ENCODE measurements at places on chromosomes 5 and 9.

DNA sequence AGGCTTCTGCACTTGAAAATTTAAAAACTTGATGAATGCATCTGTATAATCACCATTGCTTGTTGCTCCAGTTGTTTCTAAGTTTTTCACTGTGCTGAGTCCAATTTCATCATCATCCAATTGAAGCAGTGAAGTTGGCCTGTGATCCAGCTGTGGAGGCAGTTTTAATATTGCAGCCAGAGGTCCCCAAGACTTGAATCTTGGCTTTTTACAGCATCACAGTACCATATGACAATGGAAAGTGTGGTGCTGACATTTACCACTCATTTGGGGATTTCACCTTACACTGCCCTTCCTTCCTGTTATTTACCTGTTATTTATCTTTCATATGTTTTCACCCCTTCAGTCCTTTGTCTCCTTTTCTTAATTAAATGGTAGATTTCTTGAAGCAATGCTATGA is 76.2 kb upstream of the SPIN1 start:
- no peak for DNase-seq

GRCh38 chr5:76679231-76679630 is 36.7 kb upstream of the F2R start:
- DNase-seq: no peak

DNA sequence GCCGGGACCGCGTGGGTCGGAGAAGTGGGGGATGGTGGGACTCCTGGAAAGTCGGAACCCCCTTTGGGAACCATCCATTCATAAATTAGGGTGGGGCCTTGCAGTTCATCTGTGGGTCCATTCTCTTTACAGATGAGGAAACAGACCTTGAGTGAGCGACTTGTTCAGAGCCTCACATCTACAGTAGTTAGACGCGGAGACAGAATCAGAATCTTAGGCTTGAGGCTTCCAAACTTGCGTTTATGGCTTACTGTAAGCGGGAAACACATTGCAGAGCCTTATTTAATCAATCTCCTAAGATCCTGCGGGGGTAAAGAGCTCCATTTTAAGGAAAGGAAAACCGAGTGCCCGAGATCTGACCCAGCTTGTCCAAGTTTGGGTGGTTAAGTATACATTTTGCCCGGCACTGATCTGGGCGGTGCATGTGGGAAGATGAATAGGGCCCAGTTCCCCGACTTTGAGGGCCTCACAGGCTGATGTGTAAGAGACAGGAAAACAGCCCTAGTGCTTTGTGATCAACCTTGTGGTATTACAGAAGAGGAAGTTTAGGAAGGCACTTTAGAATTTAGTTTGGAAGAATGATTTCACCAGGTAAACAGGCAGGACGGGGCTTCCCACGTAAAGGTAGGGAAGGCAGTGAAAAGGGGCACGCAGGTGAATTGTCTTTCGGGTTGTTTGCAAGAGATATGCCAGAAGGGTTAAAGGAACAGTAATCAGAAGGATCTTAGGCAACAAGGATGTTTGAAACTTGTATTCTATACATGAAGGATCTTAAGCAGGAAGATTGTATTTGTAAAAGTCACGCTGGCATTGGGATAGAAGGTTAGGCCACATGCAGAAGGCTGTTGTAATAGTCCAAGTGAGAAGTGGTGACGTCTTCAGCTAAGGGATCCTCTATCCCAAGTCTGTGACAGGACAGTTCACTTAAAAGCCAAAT is 744 bp downstream of the TARS1 start:
- DNase-seq: peak; percentile 25

DNA sequence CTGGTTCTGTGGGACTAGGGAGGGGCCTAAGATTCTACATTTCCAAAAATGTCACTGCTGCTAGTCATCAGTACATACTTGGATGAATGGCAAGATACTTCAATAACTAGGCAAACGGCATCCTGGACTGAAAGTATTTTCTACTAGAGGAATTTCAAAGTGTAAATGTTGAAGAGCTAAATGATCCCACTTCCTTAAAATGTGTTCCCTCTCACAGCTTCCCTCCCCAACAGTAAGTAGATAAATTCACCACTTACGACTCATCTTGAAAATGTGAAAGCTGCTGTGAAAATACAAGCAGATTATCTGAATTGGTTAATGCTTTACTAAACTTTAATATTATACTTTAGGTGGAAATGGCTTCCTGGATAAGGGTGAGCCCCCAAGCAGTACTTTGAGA is 1571.5 kb upstream of the WWC1 start:
- no peak for DNase-seq

GRCh38 chr9:116318468-116319374 is 165.1 kb downstream of the PAPPA start:
- no peak for DNase-seq

DNA sequence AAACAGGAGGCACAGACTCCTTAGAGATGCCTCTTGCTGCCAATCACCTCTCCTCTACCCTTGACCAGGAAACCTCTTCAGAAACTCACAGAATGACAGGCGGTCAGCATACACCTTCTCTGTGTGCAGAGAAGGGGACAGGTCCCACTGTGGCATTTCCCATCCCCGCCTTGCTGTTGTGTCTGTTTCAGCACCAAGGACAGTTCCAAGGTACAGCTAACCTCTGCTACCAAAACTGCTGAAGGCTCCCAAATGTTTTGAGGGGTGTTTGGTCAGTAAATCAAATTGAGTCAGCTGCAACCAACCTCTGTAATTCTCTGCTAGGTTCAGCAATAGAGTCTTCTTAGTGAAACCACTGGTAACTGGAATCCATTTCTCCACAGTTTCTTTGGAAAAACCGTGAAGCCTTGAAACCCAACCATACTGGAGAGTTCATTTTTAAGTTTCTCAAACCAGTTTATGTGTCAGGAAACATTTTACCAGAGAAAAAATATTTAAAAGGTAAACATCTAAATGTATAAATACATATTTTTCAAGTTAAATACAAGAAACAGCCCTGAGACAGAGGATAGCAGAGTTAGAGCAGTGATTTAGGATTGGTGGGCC is 122.0 kb downstream of the DRD1 start:
- DNase-seq: no peak

DNA sequence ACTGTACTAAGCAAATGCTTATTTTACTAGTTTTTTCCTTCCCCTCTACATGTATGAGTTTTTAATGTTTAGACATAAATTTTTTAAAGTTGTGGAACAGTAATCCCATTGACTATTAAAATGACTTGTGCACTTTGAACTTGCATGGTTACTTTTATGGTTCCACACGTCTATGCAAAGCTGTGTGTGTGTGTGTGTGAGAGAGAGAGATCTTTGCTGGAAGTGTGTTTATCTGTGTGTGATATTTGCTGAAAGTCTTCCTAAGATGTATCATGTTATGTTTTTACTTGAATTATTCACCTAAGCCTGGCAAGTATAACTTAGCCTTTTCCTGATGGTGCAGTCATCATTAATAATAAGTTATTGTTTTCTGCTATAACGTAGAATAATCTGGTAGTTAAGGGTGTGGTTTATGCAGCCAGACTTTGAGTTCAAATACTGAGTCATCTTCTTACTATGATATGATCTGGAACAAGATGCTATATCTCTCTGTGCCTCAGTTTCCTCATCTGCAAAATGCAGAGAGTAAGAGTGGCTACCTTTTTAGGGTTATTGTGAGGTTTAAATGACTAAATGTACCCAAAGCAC is 138.6 kb downstream of the SMARCA2 start:
- DNase-seq: no peak

GRCh38 chr5:123455640-123456039 is 32.4 kb upstream of the CEP120 start:
- no peak for DNase-seq

DNA sequence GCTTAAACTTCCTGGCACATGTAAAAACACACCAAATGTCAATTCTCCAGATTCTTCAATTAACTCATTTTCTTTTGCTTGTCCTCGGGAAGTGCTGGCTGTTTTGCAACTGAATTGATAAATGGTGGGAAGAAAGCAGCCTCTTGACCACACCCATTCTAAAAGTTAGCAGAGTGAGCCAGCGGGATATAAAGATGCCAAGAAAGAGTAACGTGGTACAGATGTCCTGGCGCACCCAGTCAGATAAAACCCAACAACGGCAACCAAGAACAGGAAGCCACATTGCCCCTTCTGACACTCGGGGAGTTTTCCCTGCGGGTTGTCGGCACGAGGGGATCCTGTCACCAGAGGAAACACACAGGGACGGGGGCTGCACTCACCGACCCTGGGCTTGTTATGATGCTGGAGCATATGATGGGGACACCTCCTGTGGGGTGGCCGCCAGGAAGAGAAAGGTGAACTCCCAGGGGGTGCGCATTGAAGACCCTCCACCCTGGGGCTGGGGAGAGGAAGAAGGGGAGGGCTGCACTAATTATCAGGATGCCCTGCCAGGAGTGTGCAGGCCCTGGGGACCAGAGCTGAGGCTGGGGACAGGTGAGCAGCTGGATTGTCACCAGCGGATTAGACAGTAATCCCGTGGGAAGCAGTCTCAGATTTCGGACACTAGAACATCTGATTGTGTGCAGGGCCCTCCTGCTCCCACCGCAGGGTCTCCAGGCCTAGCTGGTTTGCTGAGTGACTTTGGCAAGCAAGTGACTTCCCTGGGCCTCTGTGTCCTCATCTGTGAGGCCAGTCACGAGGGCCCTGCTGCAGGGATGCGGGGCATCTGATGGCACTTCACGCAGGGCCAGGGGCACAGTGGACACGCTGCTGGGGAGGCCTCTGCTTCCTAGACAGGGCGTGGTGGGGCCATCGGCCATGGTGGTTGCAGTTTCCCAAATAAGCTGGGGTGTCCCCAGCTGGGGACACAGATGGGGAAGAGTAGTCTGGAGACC is 59.2 kb downstream of the CRB2 start:
- no peak for DNase-seq

GRCh38 chr9:131657037-131657377 is 82.9 kb downstream of the RAPGEF1 start:
- no peak for DNase-seq

- no peak for DNase-seq
Measured at GRCh38 chr9:23598994-23599393, 227.0 kb downstream of the ELAVL2 start.

GRCh38 chr5:111755942-111756381 is 1.0 kb downstream of the NREP start:
- peak; percentile 37 for DNase-seq

DNA sequence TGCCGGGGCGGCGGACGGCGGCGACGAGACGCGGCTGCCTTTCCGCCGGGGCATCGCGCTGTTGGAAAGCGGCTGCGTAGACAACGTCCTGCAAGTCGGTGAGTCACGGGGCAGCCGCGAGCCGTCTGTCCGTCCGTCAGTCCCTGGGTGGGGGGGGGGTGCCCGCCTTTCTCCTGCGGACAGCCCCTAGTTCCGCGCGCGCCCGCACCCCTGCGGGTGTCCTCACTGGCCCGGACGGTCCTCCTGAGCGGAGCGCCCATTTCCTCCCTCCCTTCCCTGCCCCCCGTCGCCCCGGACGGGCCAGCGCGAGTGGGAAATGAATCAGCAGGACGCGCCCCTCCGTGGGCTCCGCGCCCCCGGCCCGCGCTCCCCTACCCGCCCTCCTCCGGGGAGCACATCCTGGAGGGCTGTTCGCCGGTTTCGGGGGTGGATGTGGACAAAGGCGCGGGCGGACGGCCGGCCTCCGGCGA is 828 bp downstream of the ZSWIM6 start:
- no peak for DNase-seq

DNA sequence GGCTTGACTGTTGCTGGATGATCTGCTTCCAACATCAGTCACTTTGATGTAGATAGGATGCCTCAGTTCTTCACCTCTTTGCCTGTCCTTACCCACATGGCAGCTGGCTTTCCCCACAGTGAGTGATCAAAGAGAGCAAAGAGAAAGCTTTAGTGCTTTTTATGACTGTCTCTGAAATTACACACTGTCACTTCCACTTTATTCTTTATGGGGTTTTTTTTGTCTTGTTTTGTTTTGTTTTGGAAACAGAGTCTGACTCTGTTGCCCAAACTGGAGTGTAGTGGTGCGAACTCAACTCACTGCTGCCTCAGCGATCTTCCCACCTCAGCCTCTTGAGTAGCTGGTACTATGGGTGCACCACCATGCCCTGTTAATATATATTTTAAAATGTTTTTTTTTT is 32.4 kb upstream of the C5orf24 start:
- DNase-seq: peak; percentile 10

DNA sequence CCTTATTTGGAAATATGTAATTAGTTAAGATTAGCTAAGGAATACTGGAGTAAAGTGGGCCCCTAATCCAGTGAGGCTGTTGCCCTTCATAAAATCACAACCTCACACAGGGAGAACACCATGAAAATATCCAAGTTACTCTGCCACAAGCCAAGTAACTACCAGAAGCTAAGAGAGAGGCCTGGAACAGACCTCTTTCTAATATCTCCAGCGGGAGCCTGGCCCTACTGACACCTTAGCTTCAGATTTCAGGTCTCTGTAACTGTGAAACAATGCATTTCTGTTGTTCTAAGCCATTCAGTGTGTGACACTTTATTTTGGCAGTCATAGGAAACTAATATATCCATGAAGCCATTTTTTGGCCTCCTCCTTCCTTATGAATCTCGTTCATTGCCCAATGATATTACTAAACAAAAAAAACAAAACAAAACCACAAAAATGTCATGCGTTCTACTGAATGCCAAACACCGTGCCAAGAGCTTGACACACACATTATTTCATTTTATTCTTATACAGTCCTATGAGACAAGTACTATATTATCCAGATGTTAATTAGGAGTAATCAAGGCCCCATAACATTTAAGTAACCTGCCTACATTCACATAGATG is 699.0 kb downstream of the MAT2B start:
- DNase-seq: no peak

DNA sequence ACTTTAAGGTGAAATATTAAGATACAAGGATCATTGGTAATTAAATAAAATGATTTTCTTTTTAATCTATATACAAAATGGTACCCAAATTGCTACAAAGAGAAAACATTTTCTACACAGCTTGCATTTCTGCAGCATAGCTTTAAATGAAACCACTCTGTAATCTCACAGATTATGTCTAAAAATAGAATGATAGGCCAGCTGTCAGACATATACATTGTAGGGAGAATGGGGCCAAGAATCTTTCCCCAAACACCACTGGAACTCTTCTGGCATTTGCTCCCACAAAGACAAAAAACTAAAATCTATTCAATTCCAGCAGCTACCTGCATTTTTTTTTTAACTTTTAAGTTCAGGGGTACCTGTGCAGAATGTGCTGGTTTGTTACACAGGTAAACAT is 124.1 kb upstream of the NR5A1 start:
- DNase-seq: no peak

- DNase-seq: no peak
Measured at GRCh38 chr5:154278908-154279307, 88.4 kb downstream of the GALNT10 start.

GRCh38 chr5:100043475-100043874 is 491.7 kb upstream of the FAM174A start:
- no peak for DNase-seq

DNA sequence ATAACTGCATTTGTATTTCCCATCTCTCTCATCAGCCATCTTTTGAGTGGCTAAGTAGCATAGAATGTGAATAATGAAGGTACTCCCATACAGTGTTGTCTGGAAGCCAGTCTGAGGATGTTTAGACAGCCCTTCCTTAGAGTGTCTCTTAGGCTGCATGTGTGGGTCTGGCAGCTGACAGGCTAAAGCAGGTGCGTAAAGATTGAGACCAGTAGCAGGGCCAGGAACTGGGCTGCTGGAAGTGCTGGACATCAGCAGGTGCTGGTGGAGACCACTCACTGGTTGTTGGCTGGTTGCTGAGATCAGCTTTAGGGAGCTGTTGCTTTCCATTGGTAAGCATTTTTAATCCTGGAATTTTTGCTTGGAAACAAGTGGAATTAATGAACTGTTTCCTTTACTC is 197.5 kb downstream of the PCSK5 start:
- no peak for DNase-seq

All from bone marrow (tissue), 2 donors.